Activated T-helper 1 cell treated with anti-CD3 and anti-CD28 coated beads, Interleukin-12 subunit alpha, Interleukin-12 subunit beta, Interleukin-2, Interleukin-4 antibody, amounts not matched to agents 30 ng/mL and 10 ng/mL and 1 ng/mL, durations not matched to agents 14 hours and 24 hours and 36 hours (primary cell): ENCODE measurements at places on chromosomes 4 and X.

- H3K4me3 ChIP-seq = no peak overlapping the region
- no peak for DNase-seq
- H3K36me3 ChIP-seq = no peaks in the 10 kb centered on the region
- no peak overlapping the region for H3K27ac ChIP-seq
- H3K4me1 ChIP-seq = no peaks in the 10 kb centered on the region
Measured at GRCh38 chr4:123819362-123820035, 422.9 kb downstream of the SPRY1 start.

- no peaks in the 10 kb centered on the region for H3K27me3 ChIP-seq
- peaks cover 76% of the 10 kb centered on the region for H3K4me1 ChIP-seq
- H3K4me3 ChIP-seq = peak overlapping the region; percentile 47
Measured at GRCh38 chr4:108149588-108150380, 18.9 kb downstream of the LEF1 start.

DNA sequence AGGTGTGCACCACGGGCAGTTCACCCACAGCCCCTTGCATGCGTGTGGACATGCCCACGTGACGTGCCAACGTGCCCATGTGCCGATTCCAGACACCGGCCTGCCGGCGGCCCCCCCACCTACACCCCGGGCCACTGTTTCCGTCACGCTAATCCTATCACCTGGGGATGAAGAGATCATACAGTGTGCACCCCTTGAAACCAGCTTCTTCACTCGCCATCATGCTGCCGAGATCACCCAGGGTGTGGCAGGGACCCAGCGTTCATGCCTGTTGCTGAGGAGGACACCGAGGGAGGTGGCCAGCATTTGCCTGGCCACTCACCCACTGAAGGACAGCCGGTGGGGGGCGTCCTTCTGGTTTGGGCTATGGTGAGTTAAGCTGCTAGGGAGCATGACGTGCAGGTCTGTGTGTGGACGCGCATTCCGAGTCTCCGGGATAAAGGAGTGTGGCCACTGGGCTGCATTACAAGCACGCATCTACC lies 14.1 kb downstream of the CTBP1 start:
- H3K27me3 ChIP-seq = no peaks in the 10 kb centered on the region
- no peak for DNase-seq
- no peaks in the 10 kb centered on the region for H3K4me1 ChIP-seq
- peaks cover 36% of the 10 kb centered on the region for H3K36me3 ChIP-seq

DNA sequence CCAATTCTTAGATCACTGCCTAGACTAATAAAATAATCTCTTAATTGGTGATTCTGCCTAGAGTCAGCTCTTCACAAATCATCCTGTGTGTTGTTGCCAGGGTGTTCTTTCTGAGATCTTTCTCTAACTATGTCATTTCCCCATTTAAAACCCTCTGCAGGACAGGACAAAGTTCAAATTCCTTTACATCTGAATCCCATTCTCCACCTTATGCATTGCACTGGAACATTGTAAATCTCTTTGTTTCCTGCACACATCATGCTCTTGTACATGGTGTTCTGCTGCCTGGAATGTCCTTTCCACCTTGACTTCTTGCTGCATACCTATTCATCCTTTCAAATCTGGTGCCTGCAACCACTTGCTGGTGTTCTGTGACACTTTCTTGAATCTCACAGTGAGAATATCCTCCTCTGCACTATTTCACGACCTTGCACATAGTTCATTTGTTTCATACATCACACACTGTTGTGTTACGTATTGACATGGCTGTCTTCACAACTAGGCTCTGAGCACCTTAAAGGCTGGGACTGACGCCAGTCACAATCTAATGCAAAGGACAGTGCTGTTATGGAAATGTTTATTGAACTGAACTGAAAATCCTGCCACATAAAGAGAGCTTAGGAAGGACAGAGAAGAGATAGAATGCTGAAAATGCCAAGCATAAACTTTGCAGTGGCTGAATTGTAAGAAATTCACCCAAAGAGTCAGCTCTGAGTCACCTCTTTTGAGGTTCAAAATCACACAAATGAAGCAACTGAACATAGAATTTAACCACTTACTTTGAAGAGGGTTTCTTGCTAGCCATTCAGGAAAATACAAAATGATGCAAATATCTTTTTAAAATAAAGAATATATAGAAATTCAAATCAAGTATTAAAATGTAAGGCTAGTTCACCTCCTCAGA lies 26.4 kb upstream of the SMIM14 start:
- DNase-seq = no peak
- no peaks in the 10 kb centered on the region for H3K4me1 ChIP-seq
- H3K27ac ChIP-seq = no peak overlapping the region
- H3K27me3 ChIP-seq = peaks cover 6% of the 10 kb centered on the region
- H3K4me3 ChIP-seq = no peak overlapping the region

DNA sequence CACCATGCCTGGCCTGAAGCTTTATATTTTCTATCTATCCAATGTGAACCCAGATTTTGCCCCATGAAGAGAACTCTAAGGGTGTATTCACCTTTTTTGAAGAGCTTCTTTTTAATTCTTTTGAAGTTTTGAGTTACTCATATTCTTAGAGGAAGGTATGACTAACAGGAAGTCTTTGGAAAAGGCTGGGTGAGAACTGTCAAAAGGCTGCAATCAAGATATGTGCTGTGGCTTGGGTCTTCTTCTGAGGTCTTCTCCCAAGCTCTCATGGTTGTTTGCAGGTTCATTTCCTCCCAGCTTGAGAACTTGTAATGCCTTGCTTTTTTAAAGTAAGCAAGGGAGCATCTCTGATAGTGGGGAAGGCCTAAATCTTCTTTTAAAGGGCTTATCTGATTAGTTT lies 3.1 kb upstream of the C4orf17 start:
- peaks cover 2% of the 10 kb centered on the region for H3K27me3 ChIP-seq
- peak; percentile 50 for DNase-seq
- peaks cover 11% of the 10 kb centered on the region for H3K36me3 ChIP-seq
- peak overlapping the region; percentile 12 for H3K4me3 ChIP-seq

DNA sequence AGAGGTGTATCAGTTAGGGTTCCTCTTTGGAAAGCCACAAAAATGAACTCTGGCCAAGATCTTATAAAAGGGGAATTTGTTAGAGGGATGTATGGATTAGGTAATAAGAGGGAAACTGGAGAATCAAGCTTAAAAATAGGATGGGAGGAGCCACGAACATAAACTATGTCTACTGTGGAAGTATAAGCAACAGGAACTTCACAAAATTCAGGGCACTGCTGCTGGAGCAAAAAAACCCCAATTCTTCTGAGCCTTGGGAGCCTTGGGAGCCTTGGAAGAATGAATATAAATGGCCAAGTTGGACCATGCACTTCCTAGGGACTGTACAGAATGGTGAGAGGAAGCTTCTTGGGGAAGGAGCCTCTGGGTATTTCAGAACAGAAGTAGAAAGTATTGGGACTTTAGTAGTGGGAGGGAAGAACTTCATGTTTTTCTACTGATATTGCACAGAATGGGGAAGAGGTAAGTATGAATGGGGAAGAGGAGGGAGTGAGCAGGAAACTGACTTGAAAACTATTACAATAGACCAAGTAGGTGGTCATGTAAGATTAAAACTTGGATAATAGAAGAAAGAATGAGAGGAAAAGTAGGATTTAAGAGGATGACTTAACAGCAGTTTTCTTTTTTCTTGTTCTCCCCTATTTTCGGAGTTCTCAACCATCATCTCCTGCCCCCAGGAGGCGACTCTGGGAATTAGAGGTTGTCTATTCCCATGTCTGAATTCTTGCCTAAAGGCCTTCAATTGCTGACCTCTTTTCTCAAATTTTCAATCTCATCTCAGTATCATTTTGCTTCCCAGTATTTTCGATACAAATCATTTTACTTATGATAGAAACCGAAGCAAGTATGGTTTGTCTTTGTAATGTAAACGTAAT lies 44.4 kb upstream of the TAPT1 start:
- no peak for DNase-seq
- H3K4me3 ChIP-seq = no peak overlapping the region
- no peaks in the 10 kb centered on the region for H3K4me1 ChIP-seq
- H3K27me3 ChIP-seq = peaks cover 2% of the 10 kb centered on the region
- no peak overlapping the region for H3K27ac ChIP-seq
- H3K36me3 ChIP-seq = no peaks in the 10 kb centered on the region

DNA sequence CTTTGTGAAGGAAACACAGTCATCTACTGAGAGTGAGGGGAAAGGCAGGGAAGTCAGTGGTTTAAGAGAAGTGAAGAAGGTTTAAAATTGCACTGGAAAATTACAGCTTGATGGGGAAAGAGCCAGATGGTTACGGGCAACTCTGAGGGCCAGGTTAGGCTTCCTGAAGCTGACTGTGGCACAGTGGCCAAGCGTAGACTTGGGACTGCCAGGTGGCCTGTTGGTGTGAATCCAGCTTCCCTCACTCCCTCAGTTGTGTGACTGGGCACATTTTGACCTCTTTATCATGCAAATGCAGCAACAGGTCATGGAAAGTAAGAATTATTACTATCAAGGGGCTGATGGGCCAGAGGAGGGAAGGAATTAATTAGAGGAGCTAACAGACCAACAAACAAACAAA lies 390.1 kb downstream of the UNC5C start:
- DNase-seq = no peak
- peaks cover 14% of the 10 kb centered on the region for H3K4me1 ChIP-seq
- H3K36me3 ChIP-seq = no peaks in the 10 kb centered on the region
- H3K4me3 ChIP-seq = no peak overlapping the region

DNA sequence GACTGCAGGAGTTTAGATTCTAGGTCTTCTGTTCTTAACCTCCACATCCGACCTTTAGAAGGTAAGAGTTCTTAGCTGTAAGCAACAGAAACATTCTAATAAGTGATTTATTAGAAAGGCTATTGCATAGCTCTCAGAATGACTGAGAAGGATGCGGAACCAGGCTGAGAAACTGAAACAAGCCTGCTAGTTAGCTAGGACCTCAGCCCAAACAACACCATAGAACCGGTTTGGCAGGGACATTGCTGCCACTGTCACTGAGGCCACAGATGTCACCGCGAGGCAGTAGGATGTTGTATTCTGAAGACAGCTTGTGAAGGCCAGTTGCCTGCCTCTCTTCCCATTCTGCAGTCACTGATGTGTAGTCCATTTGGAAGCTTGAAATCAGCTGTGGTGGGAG lies 160.0 kb upstream of the ARX start:
- H3K4me3 ChIP-seq = no peak overlapping the region
- DNase-seq = no peak
- H3K36me3 ChIP-seq = no peaks in the 10 kb centered on the region
- H3K4me1 ChIP-seq = no peaks in the 10 kb centered on the region
- no peaks in the 10 kb centered on the region for H3K27me3 ChIP-seq
- no peak overlapping the region for H3K27ac ChIP-seq

DNA sequence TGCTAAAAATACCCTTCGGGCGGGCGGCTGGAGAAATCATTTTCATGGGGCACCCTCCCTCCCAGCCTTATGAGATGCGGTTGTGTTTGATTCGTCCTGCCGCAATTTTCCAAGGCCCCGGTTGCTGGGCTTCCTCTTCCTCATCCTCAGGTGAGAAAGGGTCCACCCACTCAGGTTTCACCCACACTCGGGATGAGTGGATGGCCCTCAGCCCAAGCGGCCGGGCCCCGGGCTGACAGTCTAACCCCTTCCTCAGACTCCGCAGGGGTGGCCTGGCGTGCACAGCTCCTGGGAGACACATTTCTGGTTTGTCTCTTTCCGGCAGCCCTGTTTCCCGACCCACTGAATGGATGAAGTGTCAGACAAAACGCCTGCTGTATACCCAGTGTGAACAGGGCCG lies 116.5 kb upstream of the LRPAP1 start:
- H3K4me3 ChIP-seq = no peak overlapping the region
- H3K27ac ChIP-seq = no peak overlapping the region
- H3K36me3 ChIP-seq = no peaks in the 10 kb centered on the region
- no peak for DNase-seq
- H3K4me1 ChIP-seq = no peaks in the 10 kb centered on the region

DNA sequence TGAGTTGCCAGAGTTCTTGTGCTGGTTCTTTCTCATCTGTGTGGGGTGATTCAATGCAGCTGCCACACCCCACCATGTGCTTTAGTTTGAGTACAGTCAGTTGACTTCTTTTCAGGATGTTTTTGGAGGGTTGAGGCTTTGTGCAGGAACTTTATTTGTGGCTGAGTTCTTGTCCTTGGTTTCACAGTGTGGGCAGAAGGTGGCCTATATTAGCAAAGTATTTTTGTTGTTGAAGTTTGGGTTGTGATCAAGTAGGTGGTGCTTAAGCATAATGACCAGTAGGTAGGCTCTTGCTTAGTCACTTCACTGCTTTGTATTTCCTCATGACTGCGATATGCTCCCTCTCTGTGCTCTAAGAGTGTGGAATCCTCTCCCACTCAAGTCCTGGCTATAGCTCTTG lies 80.3 kb downstream of the ARHGAP24 start:
- no peak overlapping the region for H3K4me3 ChIP-seq
- no peaks in the 10 kb centered on the region for H3K36me3 ChIP-seq
- H3K27ac ChIP-seq = no peak overlapping the region
- no peaks in the 10 kb centered on the region for H3K27me3 ChIP-seq

GRCh38 chr4:19857380-19857779 lies 394.3 kb upstream of the SLIT2 start:
- no peak for DNase-seq
- H3K27me3 ChIP-seq = no peaks in the 10 kb centered on the region
- no peaks in the 10 kb centered on the region for H3K4me1 ChIP-seq
- H3K27ac ChIP-seq = no peak overlapping the region
- H3K4me3 ChIP-seq = no peak overlapping the region
- no peaks in the 10 kb centered on the region for H3K36me3 ChIP-seq

GRCh38 chr4:95580226-95580625 lies 31.5 kb upstream of the UNC5C start:
- no peak overlapping the region for H3K27ac ChIP-seq
- H3K4me3 ChIP-seq = no peak overlapping the region
- no peak for DNase-seq
- peaks cover 3% of the 10 kb centered on the region for H3K27me3 ChIP-seq
- no peaks in the 10 kb centered on the region for H3K4me1 ChIP-seq

DNA sequence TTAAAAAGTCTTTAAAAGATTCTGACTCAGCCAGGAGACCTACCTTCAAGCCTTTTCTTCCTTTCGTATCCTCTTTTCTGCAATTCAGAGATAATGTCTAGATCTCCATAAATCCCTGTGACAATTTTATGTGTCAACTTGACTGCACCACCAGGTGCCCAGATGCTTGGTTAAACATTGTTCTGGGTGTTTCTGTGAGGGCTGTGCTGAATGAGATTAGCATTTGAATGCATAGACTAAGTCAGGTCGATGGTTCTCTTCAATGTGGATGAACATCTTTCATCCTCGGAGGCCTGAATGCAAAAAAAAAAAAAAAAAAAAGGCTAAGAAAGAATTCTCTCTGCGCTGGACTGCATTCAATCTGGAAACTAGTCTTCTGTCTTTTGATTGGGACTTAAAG lies 1082.7 kb downstream of the NLGN4X start:
- H3K27ac ChIP-seq = no peak overlapping the region
- no peaks in the 10 kb centered on the region for H3K36me3 ChIP-seq
- no peaks in the 10 kb centered on the region for H3K4me1 ChIP-seq
- no peaks in the 10 kb centered on the region for H3K27me3 ChIP-seq
- H3K4me3 ChIP-seq = no peak overlapping the region
- no peak for DNase-seq

- no peaks in the 10 kb centered on the region for H3K36me3 ChIP-seq
- no peaks in the 10 kb centered on the region for H3K4me1 ChIP-seq
- H3K27ac ChIP-seq = no peak overlapping the region
- DNase-seq = no peak
Measured at GRCh38 chr4:31190671-31191070, 470.5 kb downstream of the PCDH7 start.
